Dermis blood vessel endothelial cell (primary cell): ENCODE measurements at places on chromosomes 2 and 18. TPM values are rescaled to one million over a fixed set of nuclear protein-coding genes. Genes with fewer than 3 reads are reported as not detected.
A peak's percentile ranks its signal among the peaks of the same experiment; 100 is the strongest.

TIMM21 gene
- total RNA-seq, result 20.4 and 32.5 TPM in 2 replicates

C2orf66 gene
- total RNA-seq, result under 0.01 and 0.14 TPM in 2 replicates

AKAIN1 gene
- not detected in 2 replicates for total RNA-seq

THSD7B gene
- total RNA-seq, result under 0.01 TPM in 1 of 2 replicates, not detected in the other

BOLA3 gene
- 23.7 and 24.3 TPM in 2 replicates for total RNA-seq

DNA sequence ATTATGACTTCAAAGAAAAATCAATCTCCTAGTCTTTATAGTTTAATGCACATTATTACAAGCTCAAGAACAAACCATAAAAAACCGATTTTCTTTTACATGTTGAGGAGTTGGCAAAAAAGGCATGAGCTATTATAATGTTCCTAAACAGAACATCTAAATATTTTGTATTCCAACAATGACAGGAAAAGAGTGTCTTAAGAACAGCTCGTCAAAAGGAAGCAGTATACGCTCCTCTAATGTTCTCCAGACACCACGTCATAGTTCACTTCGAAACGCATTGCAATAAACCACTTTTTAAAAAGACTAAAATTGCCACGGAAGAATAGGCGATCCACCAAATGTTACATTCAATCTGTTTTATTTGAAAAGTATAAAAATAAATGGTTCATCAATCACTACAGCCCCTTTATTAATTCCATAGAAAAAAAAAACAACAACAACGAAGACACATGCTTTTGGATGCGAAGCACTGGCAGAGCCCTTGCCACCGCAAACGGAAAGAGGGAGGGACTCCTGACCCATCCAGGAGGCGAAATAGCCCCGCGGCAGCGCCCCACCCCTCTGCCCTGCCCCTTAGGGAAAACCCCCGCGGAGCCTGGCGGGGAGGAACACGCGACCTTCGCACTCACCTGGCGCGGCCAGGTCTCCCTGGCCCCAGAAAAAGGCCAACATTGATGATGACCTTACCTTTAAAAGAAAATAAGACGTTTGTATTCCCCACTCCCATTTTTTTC is 45.8 kb downstream of the MBP start:
- DNase-seq, result peak; percentile 81

DNA sequence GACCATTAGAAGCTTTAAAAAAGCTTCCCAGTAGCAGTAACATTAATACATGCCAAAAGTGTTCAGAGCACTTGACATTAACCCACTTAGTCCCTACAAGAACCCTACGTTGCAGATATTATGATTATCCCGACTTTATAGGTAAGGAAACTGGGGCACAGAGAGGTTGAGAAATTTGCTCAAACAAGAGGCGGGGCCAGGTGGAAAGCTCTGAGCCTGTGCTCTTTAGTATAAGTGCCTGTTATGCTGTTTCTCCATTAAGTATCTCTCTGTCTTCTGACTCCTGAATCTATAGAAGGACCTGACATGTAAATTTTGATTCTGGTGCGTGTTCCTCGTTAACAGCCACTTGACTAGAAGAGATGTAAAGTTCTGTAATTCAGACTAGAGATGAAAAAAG is 139.8 kb downstream of the RBMS1 start:
- DNase-seq, result no peak

- DNase-seq, result no peak
These were observed 71.9 kb downstream of the SMAD2 start for GRCh38 chr18:47858607-47859006.

DNA sequence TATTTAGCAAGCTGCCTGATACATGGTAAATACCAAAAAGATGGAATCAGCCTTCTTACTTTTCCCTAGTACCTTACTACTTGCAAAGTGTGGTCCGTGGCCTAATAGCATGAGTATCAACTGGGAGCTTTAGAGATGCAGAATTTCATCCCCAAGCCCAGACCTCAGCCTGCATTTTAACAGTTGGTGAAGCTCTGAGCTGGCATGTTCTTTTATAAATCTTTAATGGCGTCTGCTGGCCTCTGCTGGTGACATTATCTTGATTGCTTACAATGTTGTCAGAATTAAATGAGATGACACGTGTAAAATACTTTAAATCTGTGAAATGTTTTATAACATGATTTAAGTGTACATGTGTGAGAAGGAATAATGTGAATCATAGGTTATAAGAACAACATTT is 115.1 kb upstream of the NOSTRIN start:
- DNase-seq, result peak; percentile 35

GRCh38 chr2:216860426-216861137 is 718 bp upstream of the TNP1 start:
- DNase-seq, result no peak

- no peak for DNase-seq
These were observed 89.5 kb downstream of the MRPS9 start for GRCh38 chr2:105127289-105127915.

DNA sequence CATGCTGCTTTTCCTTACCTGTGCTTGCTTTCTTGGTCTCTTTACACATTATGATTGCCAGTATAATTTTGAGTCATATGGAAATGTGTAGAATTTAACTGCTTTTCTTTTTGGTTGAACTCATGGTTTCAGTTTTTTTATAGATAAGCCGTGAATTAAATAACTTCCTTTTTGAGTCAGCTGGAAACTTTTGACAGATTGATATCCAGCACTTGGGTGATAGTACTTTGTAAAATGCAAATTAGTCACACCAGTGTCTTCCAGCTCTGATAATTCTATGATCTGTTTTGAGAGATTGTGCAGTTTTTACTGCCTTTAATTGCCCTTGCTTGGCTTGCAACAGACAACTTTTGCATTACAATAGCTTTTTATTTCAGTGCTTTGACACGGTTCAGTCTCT is 86.4 kb downstream of the NCOA1 start:
- peak; percentile 21 for DNase-seq

- no peak for DNase-seq
These were observed 14.2 kb downstream of the INO80D start for GRCh38 chr2:206071807-206072206.

DNA sequence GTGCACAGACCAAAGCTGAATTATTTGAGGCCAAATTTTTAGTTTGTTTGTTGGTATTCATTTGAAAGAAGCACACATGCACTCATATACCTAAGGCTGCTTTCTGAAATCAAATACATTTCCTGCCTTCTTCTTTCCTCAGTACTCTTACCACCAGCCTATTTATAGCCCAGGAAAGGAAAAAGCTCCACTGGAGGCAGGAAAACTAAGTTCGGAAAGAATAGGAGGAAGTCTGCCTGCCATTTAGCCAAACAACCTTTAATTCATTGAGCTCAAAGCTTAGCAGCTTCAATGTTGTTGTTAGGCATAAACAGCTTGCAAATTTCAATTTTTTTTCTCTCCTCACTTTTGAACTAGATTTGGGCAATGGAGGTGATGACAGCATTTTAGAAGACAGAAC is 40.4 kb upstream of the RASGRP3 start:
- peak; percentile 87 for DNase-seq

DNA sequence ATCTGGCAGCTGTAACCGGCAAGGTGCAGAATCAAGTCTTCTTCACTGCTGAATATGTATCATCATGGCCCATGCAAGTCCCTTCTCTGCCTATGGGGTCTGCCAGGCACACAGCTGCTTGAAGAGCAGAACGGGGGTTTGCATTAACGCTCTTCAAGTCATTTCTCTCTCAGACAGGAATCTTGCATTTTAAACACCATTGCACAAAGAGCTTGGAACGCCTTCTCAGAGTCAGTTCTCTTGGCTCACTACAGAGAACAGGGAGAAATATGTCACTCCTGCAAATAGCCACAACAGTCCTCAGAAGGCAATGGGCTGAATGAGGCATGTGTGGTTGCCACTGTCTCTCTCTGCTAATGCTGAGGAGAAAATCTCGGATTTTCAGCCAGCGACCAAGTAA is 2173.5 kb upstream of the PIK3C3 start:
- no peak for DNase-seq

- DNase-seq, result no peak
These were observed 24.1 kb downstream of the TRABD2A start for GRCh38 chr2:84856787-84857186.

- DNase-seq, result no peak
These were observed 159.4 kb downstream of the CCDC148 start for GRCh38 chr2:158297120-158297519.

DNA sequence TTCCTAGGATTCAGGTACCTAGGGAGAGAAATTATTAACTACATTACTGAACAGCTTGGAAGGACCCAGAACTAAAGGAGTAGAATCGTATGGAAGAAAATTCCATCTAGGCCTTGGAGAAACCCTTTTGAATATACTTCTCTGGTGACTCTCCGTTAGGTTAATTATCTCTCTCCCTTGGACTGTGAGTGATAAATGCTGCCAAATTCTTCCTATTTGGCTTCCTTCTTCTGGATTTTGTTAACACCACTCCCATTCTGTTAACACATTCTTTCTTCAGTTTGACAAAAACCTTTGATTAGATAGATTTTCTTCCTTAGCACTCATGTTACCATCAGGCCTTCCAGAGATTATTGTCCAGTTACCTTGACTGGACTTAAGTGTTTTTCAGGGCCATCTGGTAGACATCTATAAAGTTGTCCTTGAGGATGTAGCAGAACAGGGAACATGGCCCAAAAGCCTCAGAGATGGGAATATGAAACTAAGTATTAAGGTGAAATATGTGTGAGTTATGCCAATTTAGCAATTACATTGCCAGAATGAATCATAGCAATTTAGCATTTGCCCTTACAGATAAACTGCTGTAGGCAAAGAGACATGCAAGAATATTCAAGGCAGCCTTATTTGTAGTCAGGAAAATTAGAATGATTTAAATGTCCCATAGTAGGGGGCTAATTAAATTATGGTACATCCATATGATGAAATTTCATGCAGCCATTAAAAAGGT is 6.7 kb downstream of the CYP27A1 start:
- no peak for DNase-seq

- DNase-seq, result no peak
These were observed 427.6 kb upstream of the DCC start for GRCh38 chr18:51912381-51912780.

DNA sequence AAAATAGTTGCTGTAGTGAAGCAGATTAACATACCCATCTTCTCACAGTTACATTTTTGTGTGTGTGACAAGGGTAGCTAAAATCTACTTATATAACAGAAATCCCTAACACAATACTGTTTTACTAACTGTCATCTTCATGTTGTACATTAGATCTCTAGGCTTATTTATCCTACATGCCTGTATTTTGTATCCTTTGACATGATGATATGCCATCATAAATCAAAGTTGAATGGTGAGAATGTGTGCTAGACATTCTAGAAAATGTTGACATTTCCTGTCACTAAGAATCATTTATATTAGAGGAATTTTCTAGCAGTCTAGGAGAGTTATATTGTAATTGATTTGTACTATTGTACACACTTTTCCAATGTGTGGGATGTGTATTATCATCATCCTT is 21.5 kb upstream of the CALCRL start:
- no peak for DNase-seq

DNA sequence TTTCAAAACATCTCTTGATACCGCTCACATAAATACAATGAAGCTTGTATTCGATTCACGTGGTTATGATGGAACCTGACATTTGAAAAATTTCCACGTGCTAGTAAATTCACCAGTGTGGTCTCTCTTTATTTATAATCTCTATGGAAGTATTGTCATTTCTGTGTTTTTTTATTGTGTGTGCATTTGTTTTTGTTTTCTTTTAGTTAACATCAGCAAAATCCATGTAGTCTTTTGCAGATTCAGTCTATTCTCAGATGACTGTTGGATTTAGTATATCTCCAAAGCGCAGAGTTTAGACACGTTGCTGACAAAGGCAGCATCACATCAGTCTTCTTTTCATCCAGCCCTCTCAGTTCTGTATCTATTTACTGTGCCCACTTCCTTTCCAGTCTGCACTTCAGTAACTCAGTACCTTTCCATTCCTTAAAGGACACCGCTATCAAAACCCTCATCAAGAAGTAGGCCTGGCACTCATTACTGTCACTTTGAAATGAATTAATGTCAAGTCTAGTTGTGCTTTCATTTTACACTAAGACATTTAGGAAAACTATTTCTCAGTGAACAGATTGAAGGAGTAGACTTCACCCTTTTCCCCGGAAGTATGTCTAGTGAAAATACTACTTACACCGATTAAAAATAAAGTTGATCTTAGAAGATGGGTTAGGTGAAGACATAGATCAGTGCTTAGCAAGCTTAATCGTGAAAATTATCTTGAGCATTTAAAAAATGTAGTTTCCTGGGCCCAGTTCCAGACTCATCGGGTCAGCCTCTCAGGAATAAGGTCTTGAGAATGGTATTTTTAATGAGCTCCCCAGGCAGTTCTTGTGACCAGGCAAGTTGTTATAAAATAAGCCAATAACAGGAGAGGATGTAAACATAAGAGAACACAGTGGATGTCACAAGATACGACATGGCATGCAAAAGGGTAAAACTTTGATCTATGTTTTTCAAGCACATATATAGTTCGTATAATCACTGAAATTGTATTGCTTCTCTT is 506.8 kb upstream of the ZEB2 start:
- no peak for DNase-seq

DNA sequence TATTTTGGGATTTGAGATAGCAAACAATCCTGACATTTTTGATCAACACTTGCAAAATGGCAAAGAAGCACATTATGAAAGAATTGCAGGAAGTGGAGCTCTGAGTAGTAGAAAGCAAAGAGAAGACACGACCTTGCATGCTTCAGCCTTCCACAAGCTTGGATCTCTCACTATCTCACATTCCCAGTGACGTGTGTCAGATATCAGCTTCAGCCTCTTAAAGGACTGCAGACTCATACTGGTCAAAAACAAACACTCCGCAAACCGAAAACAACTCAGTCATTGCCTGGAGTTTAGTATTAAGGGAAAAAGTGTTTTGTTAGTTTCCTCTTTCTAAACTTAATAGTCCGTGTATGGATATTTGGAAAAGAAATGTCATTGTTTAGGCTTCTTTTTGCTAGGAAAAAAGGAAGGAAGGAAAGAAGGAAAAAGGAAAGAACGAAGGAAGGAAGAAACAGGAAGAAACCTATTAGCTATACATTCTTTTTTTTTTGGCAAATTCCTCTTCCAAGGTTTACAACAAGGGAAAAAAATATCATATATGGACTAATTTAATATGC is 32.6 kb upstream of the SLC40A1 start:
- DNase-seq, result peak; percentile 83
